ENCODE measurements at places on chromosomes 6 and 20. TPM values are rescaled to one million over a fixed set of nuclear protein-coding genes. Genes with fewer than 3 reads are reported as not detected.

GRCh38 chr20:50367104-50367674 is 143.0 kb upstream of the PTPN1 start:
- peak; percentile 15 for DNase-seq

DNA sequence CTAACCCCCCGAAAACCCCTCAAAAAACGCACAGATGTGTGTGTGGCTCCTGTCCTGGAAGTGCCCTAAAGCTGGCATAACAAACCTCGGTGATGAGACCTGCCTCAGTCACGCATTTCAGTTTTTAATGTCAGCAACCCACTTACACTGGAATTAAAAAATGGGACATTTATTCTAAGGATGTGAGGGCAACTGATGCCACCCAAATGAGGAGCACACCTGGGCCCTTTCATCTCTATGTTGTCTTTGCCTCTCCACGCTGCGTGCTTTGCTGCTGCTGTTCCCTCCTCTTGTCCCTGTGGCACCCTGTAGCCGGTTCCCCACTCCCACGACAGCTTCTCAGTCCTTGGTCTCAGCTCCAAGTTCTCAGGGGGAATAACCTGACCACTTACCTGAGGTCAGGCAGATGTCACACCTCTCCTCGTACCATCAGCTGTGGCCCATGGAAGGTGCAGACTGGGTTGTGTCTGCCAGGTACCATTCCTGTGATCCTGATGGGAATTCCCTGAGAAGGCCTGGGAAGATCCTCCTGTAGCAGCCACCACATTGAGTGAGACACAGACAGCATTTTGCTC is 134.2 kb upstream of the THBS2 start:
- no peak for DNase-seq

DNA sequence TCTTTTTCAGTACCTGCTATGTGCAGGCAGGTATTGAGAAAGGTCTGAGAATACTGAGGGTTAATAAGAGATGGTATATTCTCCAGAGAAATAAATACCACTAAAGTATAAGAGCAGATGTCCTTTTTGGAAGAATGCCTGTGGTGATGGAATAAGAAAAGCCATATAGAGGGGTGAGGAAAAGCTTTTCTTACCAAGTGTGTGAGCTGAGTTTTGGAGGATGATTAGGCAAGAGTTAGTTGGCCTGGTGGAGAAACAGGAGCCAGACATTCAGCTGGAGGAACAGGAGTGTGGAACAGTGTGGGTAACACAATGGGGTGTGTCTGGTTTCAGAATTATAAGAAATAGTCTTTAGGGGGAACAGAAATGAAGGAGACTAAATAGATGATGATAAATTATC is 19.9 kb downstream of the ZNF451 start:
- no peak for DNase-seq

GRCh38 chr20:19382386-19383340 is 170.2 kb downstream of the SLC24A3 start:
- no peak for DNase-seq

GRCh38 chr20:40683894-40684268 is 5.2 kb downstream of the MAFB start:
- DNase-seq = no peak

QKI gene
- 175 TPM for polyA plus RNA-seq

HMGCLL1 gene
- polyA plus RNA-seq = not detected

Measured in endothelial cell of umbilical vein (primary cell).